ENCODE measurements at places on chromosomes 4 and X. TPM values are rescaled to one million over a fixed set of nuclear protein-coding genes. Genes with fewer than 3 reads are reported as not detected.

BTC gene
- not detected for polyA plus RNA-seq

UBQLN2 gene
- polyA plus RNA-seq: 60.9 TPM

RPS6KA6 gene
- not detected for polyA plus RNA-seq

ESX1 gene
- not detected for polyA plus RNA-seq

ADRA2C gene
- polyA plus RNA-seq: not detected

ASB5 gene
- polyA plus RNA-seq: not detected

RENBP gene
- not detected for polyA plus RNA-seq

UNC5C gene
- polyA plus RNA-seq: not detected

RIPPLY1 gene
- not detected for polyA plus RNA-seq

FGFR3 gene
- not detected for polyA plus RNA-seq

SPANXN4 gene
- not detected for polyA plus RNA-seq

EMCN gene
- polyA plus RNA-seq: not detected

ATOH1 gene
- polyA plus RNA-seq: not detected

ANXA10 gene
- polyA plus RNA-seq: not detected

KLB gene
- polyA plus RNA-seq: not detected

TLR10 gene
- polyA plus RNA-seq: not detected

SMIM31 gene
- polyA plus RNA-seq: not detected

CTAG1B gene
- not detected for polyA plus RNA-seq

RAB33A gene
- polyA plus RNA-seq: 11.0 TPM

CHIC1 gene
- polyA plus RNA-seq: 2.5 TPM

RNF150 gene
- not detected for polyA plus RNA-seq

FAM149A gene
- polyA plus RNA-seq: 0.31 TPM

All from CD8-positive, alpha-beta memory T cell (primary cell).